SK-N-SH treated with all-trans-retinoic acid at 6 μM for 48 hours (cell line): ENCODE measurements at places on chromosomes 2 and 18.

- ATAC-seq = no peak
Measured at GRCh38 chr2:231315896-231316295, 79.6 kb upstream of the B3GNT7 start.

- no peak for ATAC-seq
Measured at GRCh38 chr2:104539649-104540048, 314.3 kb upstream of the POU3F3 start.

GRCh38 chr2:69177063-69177771 is 164.2 kb downstream of the ANTXR1 start:
- peak; percentile 78 for ATAC-seq

GRCh38 chr2:196163285-196163684 is 8.1 kb downstream of the STK17B start:
- ATAC-seq = no peak

GRCh38 chr2:120209427-120210269 is 13.6 kb downstream of the TMEM185B start:
- no peak for ATAC-seq

GRCh38 chr2:99680946-99681345 is 191.1 kb upstream of the REV1 start:
- ATAC-seq = peak; percentile 65

DNA sequence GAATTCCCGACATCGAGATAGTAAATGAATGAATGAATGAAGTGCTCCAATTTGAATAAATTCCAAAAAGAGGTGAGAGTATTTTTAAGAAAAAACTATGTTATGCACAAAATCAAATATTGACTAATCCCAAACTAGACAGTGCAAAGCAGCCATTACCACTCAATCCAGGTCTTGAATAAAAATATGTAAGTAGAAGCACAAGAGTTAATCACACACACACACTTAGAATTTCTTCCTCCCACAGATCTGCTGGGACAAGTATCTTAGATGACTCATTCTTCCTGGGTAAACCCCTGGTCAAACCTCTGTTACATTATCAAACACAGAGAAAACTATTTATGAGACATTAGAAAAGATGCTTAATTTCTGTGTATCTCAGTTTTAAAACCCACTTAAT is 102.0 kb downstream of the PLA2R1 start:
- peak; percentile 98 for ATAC-seq

DNA sequence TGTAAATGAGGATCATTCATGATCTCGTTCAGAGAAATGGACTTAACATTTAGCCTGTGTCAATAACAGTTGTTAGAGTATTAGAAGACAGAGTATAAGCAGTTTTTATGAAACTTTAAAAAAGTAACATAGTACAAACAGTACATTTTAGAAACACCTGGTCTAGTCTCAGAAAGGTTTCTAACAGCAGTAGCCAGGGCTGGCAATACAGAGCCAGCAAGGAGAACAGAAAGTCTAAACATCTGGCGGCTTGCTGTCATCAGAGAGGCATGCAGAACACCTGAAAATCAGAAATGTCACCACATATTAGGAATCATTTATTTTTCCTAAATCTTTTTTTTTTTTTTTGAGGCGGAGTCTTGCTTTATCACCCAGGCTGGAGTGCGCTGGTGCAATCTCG is 50.1 kb downstream of the RPL31 start:
- ATAC-seq = no peak

- peak; percentile 26 for ATAC-seq
Measured at GRCh38 chr18:58580623-58581022, 48.3 kb downstream of the ALPK2 start.

DNA sequence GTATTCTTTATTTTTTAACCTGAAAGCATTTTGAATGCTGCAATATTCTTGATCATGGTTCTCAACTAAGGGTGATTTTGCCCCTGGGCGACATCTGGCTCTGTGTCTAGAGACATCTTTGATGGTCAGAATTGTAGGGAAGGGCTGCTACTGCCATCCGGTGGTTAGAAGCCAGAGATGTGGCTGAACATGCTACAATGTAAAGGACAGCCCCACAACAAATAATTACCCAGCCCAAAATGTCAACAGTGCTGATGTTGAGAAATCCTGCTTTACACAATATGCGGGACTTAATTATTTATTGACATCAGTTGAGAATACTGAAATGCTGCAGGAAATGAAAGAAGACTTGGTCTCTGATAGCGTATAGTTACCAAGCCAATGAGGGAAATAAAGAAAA is 37.5 kb upstream of the SERPINB2 start:
- ATAC-seq = peak; percentile 79

DNA sequence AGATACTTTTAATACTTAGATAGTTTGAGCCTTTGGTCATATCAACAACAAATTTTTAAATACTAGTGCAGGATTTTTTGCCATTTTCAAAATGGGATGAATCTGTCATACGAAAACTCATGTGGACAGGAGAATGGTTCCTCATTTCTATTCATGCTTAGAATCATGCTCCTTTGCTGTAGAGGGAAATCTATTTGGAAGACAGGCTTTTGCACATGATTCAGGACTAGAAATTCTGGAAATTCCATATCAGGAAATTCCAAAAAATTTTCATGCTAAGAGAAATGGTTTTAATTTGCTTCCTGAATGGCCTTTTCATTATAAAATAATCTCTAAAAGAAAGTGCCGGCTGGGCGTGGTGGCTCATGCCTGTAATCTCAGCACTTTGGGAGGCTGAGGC is 39.3 kb downstream of the MOGAT1 start:
- no peak for ATAC-seq
